ENCODE measurements at places on chromosomes 11 and 22. TPM values are rescaled to one million over a fixed set of nuclear protein-coding genes. Genes with fewer than 3 reads are reported as not detected.

- no peaks in the 10 kb centered on the region for H3K4me1 ChIP-seq
- peaks cover 89% of the 10 kb centered on the region for H3K36me3 ChIP-seq
- no peak overlapping the region for H3K4me3 ChIP-seq
These were observed 15.3 kb downstream of the RCOR2 start for GRCh38 chr11:63901660-63902059.

- H3K27ac ChIP-seq, result no peak overlapping the region
- H3K27me3 ChIP-seq, result peaks cover 10% of the 10 kb centered on the region
- DNase-seq, result no peak
- H3K4me1 ChIP-seq, result peaks cover 2% of the 10 kb centered on the region
- H3K4me3 ChIP-seq, result peak overlapping the region; percentile 35
These were observed 132.6 kb upstream of the HSD17B12 start for GRCh38 chr11:43547889-43548381.

Gene CSF2RB
- 30.6 TPM for total RNA-seq

GRCh38 chr11:134818516-134818915 lies 406.5 kb upstream of the B3GAT1 start:
- H3K36me3 ChIP-seq, result no peaks in the 10 kb centered on the region
- no peaks in the 10 kb centered on the region for H3K4me1 ChIP-seq
- H3K27ac ChIP-seq, result no peak overlapping the region
- no peak overlapping the region for H3K4me3 ChIP-seq

GRCh38 chr11:133134314-133135173 lies 397.8 kb downstream of the OPCML start:
- DNase-seq, result no peak
- H3K4me1 ChIP-seq, result peaks cover 5% of the 10 kb centered on the region
- no peak overlapping the region for H3K4me3 ChIP-seq
- no peaks in the 10 kb centered on the region for H3K36me3 ChIP-seq
- H3K27me3 ChIP-seq, result no peaks in the 10 kb centered on the region

- no peak overlapping the region for H3K4me3 ChIP-seq
- no peaks in the 10 kb centered on the region for H3K27me3 ChIP-seq
- no peak for DNase-seq
- H3K4me1 ChIP-seq, result no peaks in the 10 kb centered on the region
These were observed 14.2 kb downstream of the TRMU start for GRCh38 chr22:46349681-46350080.

DNA sequence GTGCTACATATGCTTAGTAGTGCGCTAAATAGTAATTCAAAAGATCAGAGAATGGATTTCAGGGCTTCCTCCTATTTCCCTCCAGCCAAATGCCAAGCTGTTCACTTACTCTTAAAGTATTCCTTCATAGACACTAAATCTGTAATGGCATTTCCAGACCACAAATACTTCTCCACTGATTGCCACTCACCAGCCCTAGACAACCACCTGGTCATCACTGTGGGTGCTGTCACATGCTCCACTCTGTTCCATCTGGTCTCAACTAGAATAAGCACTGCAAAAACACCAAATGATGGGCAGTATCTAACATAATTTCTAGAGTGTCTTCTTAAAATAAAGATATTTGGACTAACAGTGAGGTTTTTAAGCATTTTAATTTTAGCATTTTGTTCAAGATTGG lies 341.3 kb downstream of the AASDHPPT start:
- no peak overlapping the region for H3K27ac ChIP-seq
- H3K4me3 ChIP-seq, result no peak overlapping the region
- no peaks in the 10 kb centered on the region for H3K27me3 ChIP-seq
- no peaks in the 10 kb centered on the region for H3K4me1 ChIP-seq
- DNase-seq, result no peak

Gene OR51D1
- total RNA-seq, result not detected

DNA sequence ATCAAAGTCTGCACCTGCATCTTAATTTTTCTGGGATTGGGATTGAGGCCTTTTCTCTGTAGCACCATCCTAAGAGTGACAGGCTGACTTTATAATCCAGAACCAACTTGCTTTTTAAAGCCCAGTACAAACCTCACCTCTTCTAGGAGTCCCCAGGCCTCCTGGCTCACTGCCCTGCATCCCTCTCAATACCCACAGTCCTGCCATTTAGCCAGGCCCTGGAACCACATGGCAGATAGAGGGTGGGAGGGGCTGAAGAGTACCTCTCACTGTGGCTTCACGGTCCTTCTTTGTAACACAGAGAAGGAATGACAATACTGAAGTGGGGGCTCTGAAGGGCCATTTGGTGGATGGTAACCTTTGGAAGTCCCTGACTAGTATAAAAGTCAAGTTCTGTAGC lies 63.5 kb upstream of the PHOX2A start:
- H3K4me1 ChIP-seq, result no peaks in the 10 kb centered on the region
- H3K4me3 ChIP-seq, result no peak overlapping the region
- peaks cover 48% of the 10 kb centered on the region for H3K36me3 ChIP-seq
- no peaks in the 10 kb centered on the region for H3K27me3 ChIP-seq

GRCh38 chr11:112784323-112785073 lies 176.7 kb upstream of the NCAM1 start:
- no peak overlapping the region for H3K4me3 ChIP-seq
- peak; percentile 70 for DNase-seq
- no peak overlapping the region for H3K27ac ChIP-seq
- H3K4me1 ChIP-seq, result peaks cover 12% of the 10 kb centered on the region
- no peaks in the 10 kb centered on the region for H3K27me3 ChIP-seq
- no peaks in the 10 kb centered on the region for H3K36me3 ChIP-seq

Gene FOXR1
- not detected for total RNA-seq

DNA sequence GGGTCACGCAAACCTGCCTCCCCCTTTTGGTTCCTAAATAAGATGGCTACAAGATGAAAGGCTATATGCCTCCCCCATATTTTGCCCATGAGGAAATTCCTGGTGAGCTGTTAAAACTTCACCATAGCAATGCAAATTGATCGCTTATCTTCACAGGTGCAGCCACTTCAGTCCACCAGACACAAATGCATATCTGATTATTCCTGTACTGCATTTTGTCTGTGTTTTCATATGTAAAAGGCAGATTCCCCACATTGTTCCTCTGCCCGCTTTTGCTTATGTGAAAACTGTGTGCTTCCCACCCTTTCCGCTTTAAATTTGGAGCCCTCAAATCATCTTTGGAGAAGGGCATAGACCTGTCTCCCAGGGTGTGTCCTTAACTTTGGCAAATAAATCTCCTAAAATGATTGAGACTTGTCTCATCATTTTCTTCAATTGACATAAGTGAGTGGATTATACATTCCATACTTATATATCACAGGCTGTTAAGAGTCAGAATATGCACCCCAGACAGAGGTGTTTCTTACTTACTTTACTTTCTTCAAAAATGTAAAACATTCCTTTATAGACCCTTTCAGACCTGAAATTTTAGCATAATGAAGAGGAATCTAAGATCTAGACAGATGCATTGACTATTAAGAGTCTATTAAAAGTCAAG lies 116.4 kb downstream of the CASP12 start:
- H3K36me3 ChIP-seq, result no peaks in the 10 kb centered on the region
- H3K4me1 ChIP-seq, result no peaks in the 10 kb centered on the region
- no peak for DNase-seq
- H3K4me3 ChIP-seq, result no peak overlapping the region
- no peaks in the 10 kb centered on the region for H3K27me3 ChIP-seq

DNA sequence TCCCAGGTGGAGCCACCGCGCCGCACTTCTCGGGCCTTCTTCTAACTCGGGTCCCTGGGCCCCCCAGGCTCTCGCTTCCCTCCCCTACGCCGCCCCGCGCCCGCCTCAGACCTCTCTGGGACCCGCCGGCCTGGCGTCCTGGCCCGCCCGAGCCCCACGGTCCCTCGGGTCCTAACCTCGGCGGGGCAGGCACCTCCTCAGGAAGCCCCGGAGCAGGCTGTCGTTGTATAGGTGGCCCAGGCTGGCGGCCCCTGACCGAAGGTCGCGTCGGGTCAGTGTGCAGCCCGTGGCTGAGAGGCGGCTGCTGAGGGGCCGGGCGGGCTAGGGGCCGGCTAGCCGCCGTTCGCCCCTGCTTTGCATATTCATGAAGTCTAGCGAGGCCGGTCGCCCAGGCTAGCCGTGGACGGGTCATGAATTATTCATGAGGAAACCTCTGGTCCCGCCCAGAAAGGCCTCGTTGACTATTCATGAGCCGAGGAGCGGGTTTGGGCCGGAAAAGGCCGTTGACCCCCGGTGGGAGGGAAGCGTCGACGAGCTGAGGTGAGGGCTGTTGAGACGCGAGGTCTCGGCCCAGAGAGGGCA lies at the start of gene HORMAD2:
HORMAD2 (plus strand) TSS at position 513 of the 582 bp plus-strand sequence. CDS start 13,489 bp downstream, outside the sequence.
- no peak within 1 kb of the TSS for H3K27ac ChIP-seq
- peak; percentile 83 for DNase-seq
- H3K4me1 ChIP-seq, result peaks cover 10% of the 10 kb centered on the region
- no peaks in the 10 kb centered on the region for H3K36me3 ChIP-seq

- H3K4me1 ChIP-seq, result peaks cover 18% of the 10 kb centered on the region
- no peaks in the 10 kb centered on the region for H3K36me3 ChIP-seq
- DNase-seq, result no peak
- peak overlapping the region; percentile 2 for H3K27ac ChIP-seq
- no peaks in the 10 kb centered on the region for H3K27me3 ChIP-seq
These were observed 44.4 kb upstream of the CLDN5 start for GRCh38 chr22:19568337-19569275.

DNA sequence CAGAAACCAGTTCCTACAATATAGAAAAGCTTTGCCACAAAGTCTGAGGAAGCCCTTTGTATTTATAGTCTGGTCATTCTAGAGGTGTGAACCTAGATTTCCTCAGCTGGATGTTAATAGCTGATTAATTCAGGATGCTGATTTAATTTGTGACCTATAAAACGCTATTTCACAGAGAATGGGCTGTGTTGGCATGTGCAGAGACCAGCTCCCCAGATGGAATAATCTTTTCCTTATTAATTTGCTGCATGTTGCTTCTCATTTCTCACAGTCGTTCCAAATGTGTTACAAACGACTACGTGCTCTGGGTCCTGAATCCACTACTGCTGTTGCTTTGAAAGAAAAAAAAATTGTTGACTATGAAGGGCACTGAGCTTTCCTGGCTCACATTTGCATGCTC lies 49.3 kb downstream of the BDNF start:
- no peak for DNase-seq
- H3K27ac ChIP-seq, result no peak overlapping the region
- H3K27me3 ChIP-seq, result no peaks in the 10 kb centered on the region
- no peaks in the 10 kb centered on the region for H3K36me3 ChIP-seq
- no peaks in the 10 kb centered on the region for H3K4me1 ChIP-seq

GRCh38 chr11:44275961-44276550 lies 33.9 kb downstream of the ALX4 start:
- H3K4me3 ChIP-seq, result no peak overlapping the region
- H3K4me1 ChIP-seq, result no peaks in the 10 kb centered on the region
- no peaks in the 10 kb centered on the region for H3K36me3 ChIP-seq
- no peaks in the 10 kb centered on the region for H3K27me3 ChIP-seq
- no peak overlapping the region for H3K27ac ChIP-seq

DNA sequence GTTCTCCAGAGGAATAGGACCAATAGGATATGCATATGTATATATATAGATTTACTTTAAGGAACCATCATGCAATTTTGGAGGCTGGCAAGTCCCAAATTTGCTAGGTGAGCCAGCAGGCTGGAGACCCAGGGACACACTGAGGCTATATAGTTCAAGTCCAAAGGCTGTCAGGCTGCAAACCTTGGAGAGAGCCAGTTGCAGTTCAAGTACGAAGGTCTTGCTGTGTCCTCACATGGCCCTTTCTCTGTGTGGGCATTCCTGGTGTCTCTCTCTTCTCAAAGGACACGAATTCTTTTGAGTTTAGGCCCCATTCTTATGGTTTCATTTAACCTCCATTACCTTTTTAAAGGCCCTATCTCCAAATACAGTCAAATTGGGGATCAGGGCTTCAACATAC lies 134.4 kb upstream of the SORL1-AS1 start:
- no peaks in the 10 kb centered on the region for H3K27me3 ChIP-seq
- H3K36me3 ChIP-seq, result peaks cover 12% of the 10 kb centered on the region
- no peak overlapping the region for H3K4me3 ChIP-seq
- H3K27ac ChIP-seq, result no peak overlapping the region
- no peak for DNase-seq
- H3K4me1 ChIP-seq, result peaks cover 5% of the 10 kb centered on the region

- H3K36me3 ChIP-seq, result peaks cover 63% of the 10 kb centered on the region
- no peak overlapping the region for H3K4me3 ChIP-seq
- DNase-seq, result no peak
- no peaks in the 10 kb centered on the region for H3K27me3 ChIP-seq
- H3K4me1 ChIP-seq, result no peaks in the 10 kb centered on the region
These were observed 17.2 kb downstream of the HPS5 start for GRCh38 chr11:18304745-18305144.

DNA sequence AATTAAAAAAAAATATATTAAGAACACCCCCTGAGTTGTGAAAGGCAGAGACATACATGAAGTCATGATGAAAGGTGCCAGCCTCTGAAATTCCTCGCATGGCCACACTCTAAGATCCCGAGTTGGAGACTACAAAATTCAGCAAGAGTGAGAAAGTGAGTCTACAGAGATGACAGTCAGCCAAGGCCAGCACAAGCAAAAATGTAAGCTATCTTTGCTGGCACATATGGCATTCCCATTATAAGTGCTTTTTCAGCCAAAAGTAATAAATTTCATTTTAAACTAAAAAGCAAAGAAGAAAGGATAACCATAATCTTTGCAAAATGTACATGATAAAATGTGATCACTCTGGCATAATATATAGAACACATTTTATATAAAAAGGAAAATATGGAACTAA lies 40.6 kb downstream of the FANCF start:
- no peak for DNase-seq
- H3K27me3 ChIP-seq, result no peaks in the 10 kb centered on the region
- H3K36me3 ChIP-seq, result no peaks in the 10 kb centered on the region
- no peak overlapping the region for H3K4me3 ChIP-seq
- H3K4me1 ChIP-seq, result no peaks in the 10 kb centered on the region

DNA sequence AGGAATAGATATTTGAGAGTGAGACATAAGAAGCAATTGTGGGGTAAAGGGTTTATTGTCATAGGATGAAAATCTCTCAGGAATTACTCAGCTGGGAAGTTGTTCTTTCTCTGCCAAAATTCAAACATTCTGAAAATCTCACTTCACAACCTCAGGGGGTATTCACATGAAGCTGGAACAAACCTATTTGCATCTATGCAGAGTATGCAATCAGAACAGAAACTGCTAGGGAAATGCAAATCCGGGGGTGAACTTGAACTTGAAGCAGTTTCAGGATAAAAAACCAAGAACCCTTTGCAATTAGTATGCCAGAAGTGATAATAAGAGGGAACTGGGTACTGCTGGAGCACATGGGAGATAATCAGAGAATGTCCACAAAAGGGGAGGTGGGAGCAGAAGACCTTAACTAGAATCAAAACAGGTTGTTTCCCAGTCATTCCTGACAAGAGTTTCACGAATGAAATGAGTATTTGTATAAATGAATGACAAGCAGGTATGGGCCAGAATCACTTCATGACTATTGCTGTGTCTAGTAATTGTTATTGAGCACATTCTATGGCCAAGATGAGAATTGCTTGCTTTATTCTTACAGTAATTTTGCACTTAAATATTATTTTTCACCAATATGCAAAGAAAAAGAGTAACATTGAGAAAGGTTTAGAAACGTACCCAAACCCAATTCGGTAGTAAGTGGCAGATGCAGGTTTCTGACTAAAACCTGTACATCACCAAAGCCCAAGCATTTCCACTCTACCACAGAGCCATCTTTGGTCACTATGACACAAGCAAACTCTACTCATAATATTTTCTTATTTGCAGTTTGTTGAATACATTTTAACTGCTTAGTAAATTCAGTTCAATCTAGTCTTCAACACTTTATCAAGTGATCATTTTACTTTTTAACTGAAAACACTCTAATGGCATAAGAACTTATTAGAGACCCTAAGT lies 61.8 kb upstream of the UBASH3B start:
- no peak overlapping the region for H3K27ac ChIP-seq
- H3K4me1 ChIP-seq, result no peaks in the 10 kb centered on the region
- DNase-seq, result no peak
- H3K27me3 ChIP-seq, result no peaks in the 10 kb centered on the region
- no peak overlapping the region for H3K4me3 ChIP-seq
